Bone marrow (tissue), 2 donors: ENCODE measurements at places on chromosomes 2 and 18.

GRCh38 chr2:189512879-189513278, 67.7 kb downstream of the SLC40A1 start:
- DNase-seq: no peak

DNA sequence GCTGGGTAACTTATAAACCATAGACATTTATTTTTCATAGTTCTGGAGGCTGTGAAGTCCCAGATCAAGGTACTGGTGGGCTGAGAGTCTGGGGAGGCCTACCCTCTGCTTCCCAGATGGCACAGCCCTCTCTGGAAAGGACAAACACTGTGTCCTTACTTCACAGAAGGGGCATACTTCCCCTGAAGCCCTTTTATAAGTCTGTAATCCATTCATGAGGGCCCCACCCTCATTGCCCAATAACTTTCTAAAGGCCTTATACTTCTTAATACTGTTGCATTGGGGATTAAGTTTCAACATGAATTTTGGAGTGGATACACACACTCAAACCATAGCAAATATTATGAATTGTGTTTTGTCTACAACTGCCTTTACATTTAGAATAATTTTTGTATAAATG, 36.0 kb downstream of the ATIC start:
- DNase-seq: no peak

DNA sequence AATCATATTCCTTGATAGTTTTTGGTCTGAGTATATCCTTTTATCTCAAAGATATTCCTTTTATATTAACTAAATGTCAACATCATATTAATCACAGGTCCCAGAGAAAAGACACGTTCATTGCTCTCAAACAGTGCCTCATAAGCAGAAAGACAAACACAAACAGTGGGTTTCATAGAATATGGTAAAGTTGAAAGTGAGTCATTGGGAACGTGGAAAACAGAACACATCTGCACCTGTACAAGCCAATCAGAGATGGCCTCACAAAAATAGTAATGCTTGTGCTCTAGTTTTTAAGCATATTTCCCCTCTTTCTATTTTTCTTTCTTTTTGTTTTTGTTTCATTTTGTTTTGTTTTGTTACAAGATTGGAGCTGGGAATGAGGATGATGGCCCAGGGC, 328.4 kb upstream of the MAP2 start:
- no peak for DNase-seq

GRCh38 chr2:5932556-5933469, 240.6 kb downstream of the SOX11 start:
- no peak for DNase-seq

DNA sequence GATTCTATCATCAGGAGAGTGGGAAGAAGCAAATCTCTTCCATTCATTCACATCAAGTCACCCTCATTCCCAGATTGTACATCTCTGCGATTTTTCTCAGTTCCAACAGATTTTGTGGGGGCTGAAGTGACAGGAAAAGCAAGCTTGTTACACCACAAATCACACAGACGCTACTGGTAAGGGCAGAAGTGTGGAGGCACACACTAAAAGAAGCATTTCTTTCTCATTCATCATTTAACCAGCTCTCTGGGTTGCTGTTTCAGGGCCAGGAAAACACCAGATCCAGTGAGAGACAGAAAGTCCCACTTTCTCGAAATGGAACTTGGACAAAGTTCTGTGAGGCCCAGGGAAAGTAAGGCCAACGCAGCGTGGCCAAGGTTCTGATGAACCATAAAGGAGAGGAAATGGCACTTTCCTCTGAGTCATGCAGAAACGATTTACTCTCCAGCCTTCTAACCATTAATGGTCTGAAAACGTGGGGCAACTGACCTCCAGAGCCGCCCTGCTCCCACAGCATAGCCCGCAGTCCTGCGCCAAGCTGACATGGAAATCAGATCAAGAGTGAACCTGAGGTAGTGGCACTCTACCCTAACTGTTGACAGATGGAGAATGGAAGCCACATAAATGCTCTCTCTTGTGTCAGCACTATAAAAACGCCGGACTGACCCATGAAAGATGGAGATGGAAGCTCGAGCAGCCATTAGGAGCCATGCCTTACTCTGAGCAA, 191.0 kb downstream of the C1D start:
- no peak for DNase-seq

- DNase-seq: no peak
Measured at GRCh38 chr18:58723810-58724602, 52.7 kb downstream of the MALT1 start.

GRCh38 chr18:64110692-64111480, 38.0 kb downstream of the LINC00305 start:
- no peak for DNase-seq
